ENCODE measurements at places on chromosomes 5 and 9. TPM values are rescaled to one million over a fixed set of nuclear protein-coding genes. Genes with fewer than 3 reads are reported as not detected.

Gene CCNO
- total RNA-seq: 0.14 TPM

GRCh38 chr9:127495884-127496555 lies 44.7 kb downstream of the LRSAM1 start:
- H3K4me3 ChIP-seq: no peak overlapping the region
- H3K4me1 ChIP-seq: no peaks in the 10 kb centered on the region
- H3K27me3 ChIP-seq: no peaks in the 10 kb centered on the region

GRCh38 chr9:134545543-134546245 lies 95.9 kb upstream of the COL5A1 start:
- no peaks in the 10 kb centered on the region for H3K27me3 ChIP-seq
- no peaks in the 10 kb centered on the region for H3K4me1 ChIP-seq
- no peaks in the 10 kb centered on the region for H3K36me3 ChIP-seq
- no peak overlapping the region for H3K27ac ChIP-seq

DNA sequence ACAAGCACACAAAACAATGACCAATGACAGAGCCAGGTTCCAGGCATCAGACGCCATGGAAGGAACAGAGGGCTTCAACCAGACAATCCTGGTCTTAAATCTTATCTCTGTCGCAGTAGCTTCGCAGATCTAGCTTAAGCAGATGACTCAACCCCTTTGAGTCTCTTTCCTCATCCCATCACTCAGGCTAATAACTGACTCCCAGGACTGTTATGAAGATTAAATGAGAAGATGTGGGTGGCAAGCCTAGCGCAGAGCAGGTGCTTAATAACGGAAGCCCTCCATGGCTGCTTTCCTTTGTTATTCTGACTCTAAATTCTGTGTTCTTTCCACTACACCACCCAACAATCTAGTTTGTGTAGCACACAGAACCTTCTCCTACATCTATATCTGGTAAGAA lies 110.9 kb downstream of the SLC24A2 start:
- no peaks in the 10 kb centered on the region for H3K4me1 ChIP-seq
- no peak for DNase-seq
- no peaks in the 10 kb centered on the region for H3K27me3 ChIP-seq
- H3K27ac ChIP-seq: no peak overlapping the region
- H3K36me3 ChIP-seq: no peaks in the 10 kb centered on the region
- H3K4me3 ChIP-seq: no peak overlapping the region

- H3K4me3 ChIP-seq: no peak overlapping the region
- no peaks in the 10 kb centered on the region for H3K36me3 ChIP-seq
- H3K4me1 ChIP-seq: no peaks in the 10 kb centered on the region
- no peak overlapping the region for H3K27ac ChIP-seq
- no peak for DNase-seq
Measured at GRCh38 chr5:161333194-161333880, 213.2 kb downstream of the GABRB2 start.

DNA sequence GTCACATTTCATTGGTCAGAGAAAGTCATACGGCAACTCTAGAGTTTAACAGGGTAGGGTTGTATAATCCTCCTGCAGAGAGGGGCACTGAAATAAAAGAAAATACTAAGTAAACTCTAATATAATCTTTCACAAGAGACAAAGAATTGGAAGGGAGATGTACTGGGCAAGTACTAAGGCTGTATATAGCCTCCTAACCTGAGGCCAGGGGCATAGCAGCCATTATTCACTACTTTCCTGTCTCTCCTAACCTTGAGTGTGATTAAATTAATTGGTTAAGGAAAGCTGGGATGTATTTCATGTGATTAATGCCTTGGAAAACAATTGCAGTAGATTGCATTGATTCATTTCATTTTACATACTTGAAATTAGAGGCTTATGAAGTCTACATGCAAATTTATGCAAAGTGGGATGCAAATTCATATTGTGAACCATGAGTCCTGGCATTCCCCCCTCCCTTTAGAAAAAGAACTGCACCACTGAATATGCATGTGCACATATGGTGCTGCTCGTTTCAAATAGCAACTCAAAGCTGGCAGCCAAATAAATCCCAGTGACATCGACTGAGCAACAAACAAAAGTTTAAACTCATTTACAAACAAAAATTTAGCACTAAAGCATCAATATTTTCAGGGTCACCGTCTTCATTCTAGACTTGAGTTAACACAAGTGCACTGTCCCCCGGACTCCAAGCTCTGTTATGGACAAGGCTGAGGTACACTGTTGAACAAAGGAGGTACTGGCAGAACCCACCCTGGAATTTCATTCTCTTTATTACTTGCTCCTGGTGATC lies 70.0 kb downstream of the DMAC1 start:
- no peaks in the 10 kb centered on the region for H3K27me3 ChIP-seq
- DNase-seq: no peak
- no peak overlapping the region for H3K27ac ChIP-seq
- no peak overlapping the region for H3K4me3 ChIP-seq
- no peaks in the 10 kb centered on the region for H3K4me1 ChIP-seq

Gene ADGRV1
- total RNA-seq: 15.5 TPM

Gene AFAP1L1
- total RNA-seq: 39.3 TPM

DNA sequence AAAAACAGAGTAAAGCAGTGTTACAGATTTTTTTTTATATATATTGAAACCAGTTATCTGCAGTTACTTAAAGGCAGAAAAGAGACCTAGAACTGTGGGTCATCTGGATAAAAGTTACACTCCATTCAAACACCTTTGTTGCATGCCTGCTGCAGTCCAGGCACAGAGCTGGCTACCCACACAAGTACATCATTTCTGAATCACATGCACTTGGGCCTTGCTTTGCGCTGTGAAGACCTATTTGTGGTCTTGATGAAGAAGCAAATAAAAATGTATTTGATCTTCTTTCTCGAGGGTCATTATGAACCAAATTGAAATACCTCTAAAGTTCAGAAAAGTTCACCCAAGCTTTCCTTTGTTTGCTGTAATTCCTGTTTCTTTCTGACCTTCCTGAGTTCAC lies 503.0 kb upstream of the ZNF608 start:
- H3K4me3 ChIP-seq: no peak overlapping the region
- no peaks in the 10 kb centered on the region for H3K4me1 ChIP-seq
- H3K27ac ChIP-seq: no peak overlapping the region
- no peaks in the 10 kb centered on the region for H3K36me3 ChIP-seq

- H3K27me3 ChIP-seq: peaks cover 6% of the 10 kb centered on the region
- H3K36me3 ChIP-seq: no peaks in the 10 kb centered on the region
- no peaks in the 10 kb centered on the region for H3K4me1 ChIP-seq
- no peak for DNase-seq
Measured at GRCh38 chr9:108664309-108665255, 191.2 kb downstream of the ACTL7B start.

GRCh38 chr9:138077898-138078540 lies 200.4 kb downstream of the CACNA1B start:
- H3K36me3 ChIP-seq: no peaks in the 10 kb centered on the region
- H3K27me3 ChIP-seq: no peaks in the 10 kb centered on the region
- H3K27ac ChIP-seq: no peak overlapping the region
- H3K4me3 ChIP-seq: no peak overlapping the region

DNA sequence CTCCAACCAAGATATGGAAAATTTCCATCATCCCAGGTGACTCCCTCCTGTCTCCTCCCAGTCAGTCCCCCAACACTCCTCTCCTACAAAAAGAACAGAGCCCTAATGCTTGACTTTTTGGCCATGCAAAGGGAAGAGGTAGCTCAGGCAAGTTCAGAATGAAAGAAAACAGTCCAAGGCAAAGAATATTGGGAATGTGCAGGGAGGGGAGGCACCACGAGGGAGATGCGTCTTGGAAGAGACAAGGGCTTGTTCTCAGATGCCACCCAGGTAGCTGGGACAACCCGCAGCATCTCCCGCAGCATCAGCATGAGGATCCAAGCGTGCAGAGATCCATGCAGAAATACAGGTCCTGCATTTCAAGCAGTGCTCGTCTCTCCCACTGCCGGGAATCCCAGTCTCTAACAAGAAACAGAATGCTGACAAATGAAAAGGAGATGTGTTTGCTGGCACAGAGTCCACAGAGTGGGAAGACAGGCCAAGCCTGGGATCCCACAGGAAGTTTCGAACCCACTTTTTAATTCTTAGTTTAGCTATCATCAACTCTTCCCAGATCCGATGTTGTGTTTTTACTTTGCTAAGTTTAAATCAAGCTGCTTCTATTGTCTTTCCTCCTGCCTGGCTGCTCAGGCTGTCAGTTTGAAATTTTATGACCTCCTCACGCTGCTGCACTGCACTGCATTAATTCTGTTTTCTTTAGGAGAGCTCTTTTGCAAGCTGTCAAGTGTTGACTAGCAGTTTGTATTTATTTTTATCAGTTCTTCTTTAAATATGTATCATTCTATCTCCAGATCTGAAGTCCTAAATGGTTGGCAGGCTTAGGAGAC lies 86.8 kb upstream of the OSMR start:
- no peaks in the 10 kb centered on the region for H3K4me1 ChIP-seq
- no peak overlapping the region for H3K4me3 ChIP-seq
- H3K27me3 ChIP-seq: no peaks in the 10 kb centered on the region
- no peaks in the 10 kb centered on the region for H3K36me3 ChIP-seq
- DNase-seq: peak; percentile 38

Gene SPATA9
- 1.0 TPM for total RNA-seq

Gene C1QTNF2
- not detected for total RNA-seq

DNA sequence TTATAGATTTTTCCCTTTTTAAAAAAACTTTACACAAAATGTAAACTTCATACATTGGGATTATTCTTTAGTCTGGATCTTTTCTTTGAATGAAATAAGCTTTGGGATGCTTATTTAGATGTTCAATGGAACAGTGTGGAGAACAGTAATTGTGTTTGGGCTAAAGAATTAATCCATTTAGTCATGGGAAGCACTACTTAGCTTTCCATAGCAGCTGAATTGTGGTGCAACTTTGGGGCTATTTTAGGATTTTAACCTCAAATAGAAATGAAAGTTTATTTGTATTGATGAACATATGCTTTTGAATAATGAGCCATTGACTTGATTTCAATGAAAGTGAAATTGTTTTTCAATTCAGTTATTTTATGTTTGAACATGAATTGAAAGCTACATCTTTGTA lies 72.4 kb downstream of the ZCCHC7 start:
- H3K4me1 ChIP-seq: peaks cover 41% of the 10 kb centered on the region
- H3K4me3 ChIP-seq: no peak overlapping the region
- no peaks in the 10 kb centered on the region for H3K27me3 ChIP-seq

DNA sequence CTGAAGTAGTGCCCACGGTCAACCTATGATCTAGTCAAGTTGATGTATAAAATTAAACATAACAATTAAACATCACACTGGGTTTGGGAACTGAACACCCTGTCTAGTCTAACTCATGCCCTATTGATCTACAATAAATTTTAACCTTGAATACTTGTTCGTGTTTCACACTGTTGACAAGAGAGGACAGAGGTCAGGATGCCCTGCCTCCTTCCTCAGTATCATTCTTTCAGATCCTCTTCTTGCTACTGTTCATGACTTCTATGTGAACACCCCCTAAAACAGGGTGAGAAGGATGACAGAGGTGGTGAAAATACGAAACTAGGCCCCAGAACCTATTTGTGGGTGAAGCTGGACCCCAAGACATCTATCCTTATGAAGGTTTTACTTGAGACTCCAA lies 8.1 kb upstream of the MAT2B start:
- H3K4me3 ChIP-seq: no peak overlapping the region
- H3K27ac ChIP-seq: no peak overlapping the region
- H3K4me1 ChIP-seq: peaks cover 1% of the 10 kb centered on the region
- DNase-seq: no peak
- no peaks in the 10 kb centered on the region for H3K27me3 ChIP-seq

Gene OR1J1
- not detected for total RNA-seq

- H3K27me3 ChIP-seq: no peaks in the 10 kb centered on the region
- DNase-seq: no peak
- no peaks in the 10 kb centered on the region for H3K36me3 ChIP-seq
- H3K4me1 ChIP-seq: peaks cover 4% of the 10 kb centered on the region
Measured at GRCh38 chr9:136760424-136760823, 2.4 kb upstream of the LCN8 start.

All from cardiac muscle cell (in vitro differentiated cells and primary cell).